ENCODE measurements at places on chromosomes 6 and 20. TPM values are rescaled to one million over a fixed set of nuclear protein-coding genes. Genes with fewer than 3 reads are reported as not detected.

DNA sequence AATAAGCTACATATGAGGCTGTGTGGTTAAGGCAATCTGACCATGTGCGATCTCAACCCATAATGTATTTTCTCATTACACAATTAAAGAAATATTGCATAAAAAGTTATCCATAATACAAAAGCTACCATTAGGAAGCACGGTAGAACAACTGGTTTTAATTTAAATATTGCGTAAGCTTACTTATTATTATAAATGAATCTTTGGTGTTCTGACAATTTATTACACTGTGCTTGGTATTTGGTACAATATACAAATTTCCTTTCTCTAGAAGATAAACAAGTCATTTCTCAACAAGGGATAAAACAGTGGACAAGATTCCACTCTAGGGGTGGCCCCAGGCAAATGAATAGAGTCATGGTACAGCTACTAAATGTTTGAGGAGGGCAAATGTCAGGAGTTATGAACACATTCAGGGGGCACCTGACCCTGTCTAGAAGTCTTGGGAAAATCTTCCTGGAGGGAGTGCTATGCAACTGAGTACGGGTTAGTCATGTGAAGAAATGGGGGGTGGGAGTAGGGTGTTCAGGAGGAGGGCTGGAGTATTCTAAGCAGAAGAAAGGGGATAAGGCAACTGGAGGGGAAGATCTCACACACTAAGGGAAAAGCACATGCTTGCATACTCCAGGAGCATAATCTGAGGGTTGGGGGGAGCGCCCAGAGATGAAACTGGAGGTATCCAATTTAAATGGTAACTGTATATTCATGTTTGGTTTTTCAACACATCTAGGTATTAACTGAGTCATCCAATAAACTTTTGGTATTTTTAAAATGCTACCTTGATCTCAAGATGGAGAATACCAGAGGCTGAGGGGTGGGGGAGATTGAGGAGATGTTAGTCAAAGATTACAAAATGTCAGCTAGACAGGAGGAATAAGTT is 296.9 kb upstream of the SGK1 start:
- no peak for DNase-seq

- no peak for DNase-seq
Observed at GRCh38 chr20:64009811-64010387, 26.1 kb upstream of the C20orf204 start.

DNA sequence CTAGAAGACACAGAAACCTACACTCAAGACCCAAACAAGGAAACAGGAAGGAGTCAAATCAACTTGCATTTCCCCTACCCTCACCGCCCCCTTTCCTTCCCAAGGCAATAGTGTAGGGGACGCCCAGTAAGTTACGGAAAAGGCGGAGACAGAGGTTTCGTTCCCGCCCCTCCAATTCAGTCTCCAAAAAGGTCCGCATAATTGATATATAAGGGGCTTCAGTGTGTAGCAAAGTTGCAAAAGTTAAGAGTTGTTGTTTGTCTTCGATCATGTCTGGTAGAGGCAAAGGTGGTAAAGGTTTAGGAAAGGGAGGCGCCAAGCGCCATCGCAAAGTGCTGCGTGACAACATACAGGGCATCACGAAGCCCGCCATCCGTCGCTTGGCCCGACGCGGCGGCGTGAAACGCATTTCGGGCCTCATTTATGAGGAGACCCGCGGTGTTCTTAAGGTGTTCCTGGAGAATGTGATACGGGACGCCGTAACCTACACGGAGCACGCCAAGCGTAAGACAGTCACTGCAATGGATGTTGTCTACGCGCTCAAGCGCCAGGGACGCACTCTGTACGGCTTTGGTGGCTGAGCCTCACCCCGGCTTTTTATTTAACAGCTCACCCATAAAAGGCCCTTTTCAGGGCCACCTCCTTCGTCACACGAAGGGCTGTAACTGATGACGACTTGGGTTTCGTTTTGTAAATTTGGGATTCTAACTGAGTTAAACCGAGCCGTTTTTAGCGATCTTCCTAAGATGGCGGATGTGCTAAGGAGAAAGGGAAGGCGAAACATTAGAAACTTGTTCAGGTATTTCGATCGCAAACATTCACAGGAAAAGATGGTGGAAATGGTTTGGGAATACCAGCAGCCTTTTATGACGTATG is 124.6 kb upstream of the BTN3A2 start:
- DNase-seq: no peak

Gene SERINC3
- 28.3 TPM for total RNA-seq
